ENCODE measurements at places on chromosomes 16 and 17.

GRCh38 chr16:51939378-51939871, 607.5 kb downstream of the TOX3 start:
- no peak for DNase-seq

DNA sequence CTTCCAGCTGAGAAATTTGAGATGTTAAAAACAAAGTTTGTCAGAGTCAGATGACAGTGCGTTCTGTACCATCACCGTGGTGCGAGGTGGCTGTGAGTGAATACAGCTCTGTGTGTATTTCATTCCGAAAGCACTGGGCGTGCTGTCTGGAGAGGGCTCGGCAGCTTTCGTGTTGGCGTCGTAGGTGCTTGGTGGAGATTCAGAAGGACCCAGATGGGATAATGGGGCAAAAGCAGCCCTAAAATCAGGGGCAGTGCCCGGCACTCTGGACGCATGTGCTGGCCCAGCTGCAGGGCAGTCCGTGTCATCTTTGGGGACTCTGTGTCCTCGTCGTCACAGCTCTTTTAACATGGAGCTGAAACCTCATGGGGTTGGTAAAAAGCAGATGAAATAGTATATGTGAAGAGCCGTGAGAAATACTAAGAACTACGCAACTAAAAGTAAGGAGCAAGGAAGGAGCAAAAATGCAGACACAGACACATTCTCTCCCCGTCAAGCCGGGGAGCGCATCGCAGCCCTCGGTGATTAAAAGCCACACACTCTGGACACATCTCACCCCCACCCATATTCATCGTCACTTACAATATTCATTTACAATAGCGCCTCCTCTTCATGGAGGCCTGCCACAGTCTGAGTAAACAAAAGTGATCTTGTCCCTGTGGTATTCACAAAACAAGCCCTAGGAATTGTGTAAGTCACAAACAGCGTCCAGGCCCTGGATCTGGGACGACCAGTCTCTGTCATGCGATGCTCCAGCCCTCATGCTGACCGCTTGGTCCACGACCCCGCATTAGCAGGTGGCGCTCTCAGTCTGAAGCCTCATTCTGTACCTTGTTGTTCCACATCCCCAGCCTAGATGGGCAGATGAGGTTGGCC, 206.7 kb downstream of the RPTOR start:
- peak; percentile 31 for DNase-seq

DNA sequence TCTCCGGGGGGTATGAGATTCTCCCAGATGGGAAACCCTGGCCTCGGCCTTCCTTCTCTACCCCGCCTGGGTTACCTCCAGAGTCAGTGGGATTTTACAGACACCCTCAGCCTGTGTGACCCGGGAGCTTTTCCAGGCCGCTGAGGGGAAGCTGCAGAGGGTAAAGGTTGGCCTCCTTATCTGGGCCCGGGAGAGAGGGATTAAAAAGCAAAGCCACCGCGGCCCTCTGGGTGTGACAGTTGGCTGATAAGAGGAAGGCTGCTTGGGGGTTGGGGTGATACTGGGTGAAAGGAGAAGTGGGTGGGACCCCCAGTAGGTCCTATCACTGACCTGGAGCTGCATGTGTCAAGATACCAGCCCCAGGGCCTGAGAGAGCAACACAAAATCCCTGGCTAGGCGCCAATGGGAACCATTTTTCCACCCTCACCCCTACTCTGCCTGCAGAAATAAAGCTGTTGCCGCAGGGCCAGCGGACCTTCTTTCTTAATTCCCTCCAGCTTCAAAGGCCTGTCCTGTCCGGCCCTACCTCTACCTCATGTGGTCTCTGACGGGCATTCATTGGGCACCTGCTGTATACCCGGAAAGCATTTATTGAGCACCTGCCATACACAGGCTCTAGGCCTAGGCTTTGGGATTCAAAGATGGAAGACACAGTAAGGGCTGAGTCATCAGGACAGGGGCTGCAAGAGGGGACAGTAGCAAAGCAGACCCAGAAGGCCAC, 77.6 kb upstream of the GSE1 start:
- no peak for DNase-seq

GRCh38 chr17:29086628-29087332, 43.8 kb downstream of the PIPOX start:
- peak; percentile 52 for DNase-seq

DNA sequence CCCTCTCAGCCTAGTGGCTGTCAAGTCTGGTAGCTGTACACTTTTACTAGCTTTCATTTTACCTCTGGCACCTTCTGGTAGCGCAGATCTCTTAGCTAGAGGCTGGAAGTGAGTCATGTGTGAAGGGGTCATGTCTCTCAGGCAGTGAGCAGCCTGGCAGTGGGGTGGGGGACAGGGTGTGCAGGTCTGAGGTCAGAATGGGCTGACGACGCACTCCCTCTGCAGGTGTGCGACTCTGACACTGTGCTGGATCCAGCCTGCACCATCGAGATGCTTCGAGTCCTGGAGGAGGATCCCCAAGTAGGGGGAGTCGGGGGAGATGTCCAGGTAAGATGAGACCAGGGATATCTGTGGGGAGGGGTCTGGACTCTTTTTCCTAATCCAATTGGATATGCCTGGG, 7.8 kb downstream of the HAS3 start:
- no peak for DNase-seq

DNA sequence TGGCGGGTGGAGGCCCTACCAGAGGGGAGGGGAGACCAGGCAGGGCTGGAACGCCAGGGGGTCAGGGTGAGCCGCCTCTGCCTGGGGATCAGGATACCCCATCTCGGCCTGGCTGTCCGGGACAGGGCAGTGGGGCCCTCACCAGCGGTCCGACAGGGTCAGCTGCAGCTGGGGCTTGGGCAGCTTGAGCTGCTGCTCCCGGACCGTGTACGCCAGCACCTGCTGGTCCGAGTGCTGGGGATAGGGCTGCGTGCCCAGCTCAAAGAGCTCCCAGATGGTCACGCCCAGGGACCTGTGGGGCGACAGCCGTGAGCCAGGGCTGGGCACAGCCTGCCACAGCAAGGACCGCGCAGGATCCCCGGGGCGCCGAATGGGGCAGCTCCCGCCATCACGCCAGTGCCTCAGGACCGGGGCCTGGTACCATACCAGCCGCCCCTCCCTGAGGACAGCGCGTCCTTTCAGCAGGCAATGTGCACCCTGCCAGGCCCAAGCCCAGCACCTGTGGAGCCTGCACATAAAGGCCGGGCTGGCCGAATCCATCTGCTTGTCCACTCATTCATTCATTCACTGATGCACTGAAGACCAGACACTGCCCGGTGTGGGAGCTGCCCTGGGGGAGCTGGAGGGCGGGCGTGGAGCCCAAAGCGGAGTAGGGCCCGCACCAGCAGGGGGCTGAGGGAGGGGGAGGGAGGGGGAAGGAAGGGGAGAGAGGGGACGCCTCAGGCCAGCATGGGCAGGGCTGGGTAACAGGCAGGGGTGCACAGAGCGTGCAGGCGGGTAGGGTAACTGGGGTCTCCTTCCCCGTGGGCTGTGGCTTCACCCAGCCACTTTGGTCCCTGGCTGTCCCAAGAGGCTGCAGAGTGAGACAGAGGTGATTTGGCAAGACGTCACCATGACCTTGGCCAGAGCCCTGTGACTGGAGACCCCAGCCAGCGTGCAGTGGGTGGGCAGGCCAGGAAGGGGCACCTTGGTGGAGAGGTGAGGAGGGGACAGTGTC, 42.0 kb upstream of the PVALEF start:
- DNase-seq: no peak

DNA sequence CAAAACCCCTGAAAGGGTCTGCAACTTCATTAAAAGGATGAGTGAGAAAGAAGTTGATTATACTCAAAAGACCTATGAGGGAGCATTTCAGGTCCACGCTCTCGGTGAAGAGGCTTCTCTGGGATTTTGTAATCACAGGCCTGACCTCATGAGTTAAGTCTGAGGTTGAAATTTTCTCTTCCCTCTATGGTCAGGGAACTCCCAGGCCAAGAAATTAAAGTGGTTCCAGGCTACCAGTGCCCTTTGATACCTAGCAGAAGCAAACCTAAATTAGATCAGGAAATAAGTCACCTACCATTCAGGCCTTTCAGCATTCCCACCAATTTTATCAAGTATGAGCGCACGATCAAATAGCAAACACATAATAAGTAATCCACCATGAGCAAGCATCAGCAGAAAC, 27.9 kb downstream of the MBTD1 start:
- peak; percentile 24 for DNase-seq

- DNase-seq: peak; percentile 74
Observed at GRCh38 chr17:49822829-49823228, 25.0 kb downstream of the TAC4 start.

GRCh38 chr17:81428121-81428515, 32.9 kb downstream of the BAHCC1 start:
- no peak for DNase-seq

GRCh38 chr16:55821210-55821609, 11.7 kb downstream of the CES1 start:
- no peak for DNase-seq

- no peak for DNase-seq
Observed at GRCh38 chr17:14161419-14161818, 75.2 kb downstream of the CDRT15 start.

DNA sequence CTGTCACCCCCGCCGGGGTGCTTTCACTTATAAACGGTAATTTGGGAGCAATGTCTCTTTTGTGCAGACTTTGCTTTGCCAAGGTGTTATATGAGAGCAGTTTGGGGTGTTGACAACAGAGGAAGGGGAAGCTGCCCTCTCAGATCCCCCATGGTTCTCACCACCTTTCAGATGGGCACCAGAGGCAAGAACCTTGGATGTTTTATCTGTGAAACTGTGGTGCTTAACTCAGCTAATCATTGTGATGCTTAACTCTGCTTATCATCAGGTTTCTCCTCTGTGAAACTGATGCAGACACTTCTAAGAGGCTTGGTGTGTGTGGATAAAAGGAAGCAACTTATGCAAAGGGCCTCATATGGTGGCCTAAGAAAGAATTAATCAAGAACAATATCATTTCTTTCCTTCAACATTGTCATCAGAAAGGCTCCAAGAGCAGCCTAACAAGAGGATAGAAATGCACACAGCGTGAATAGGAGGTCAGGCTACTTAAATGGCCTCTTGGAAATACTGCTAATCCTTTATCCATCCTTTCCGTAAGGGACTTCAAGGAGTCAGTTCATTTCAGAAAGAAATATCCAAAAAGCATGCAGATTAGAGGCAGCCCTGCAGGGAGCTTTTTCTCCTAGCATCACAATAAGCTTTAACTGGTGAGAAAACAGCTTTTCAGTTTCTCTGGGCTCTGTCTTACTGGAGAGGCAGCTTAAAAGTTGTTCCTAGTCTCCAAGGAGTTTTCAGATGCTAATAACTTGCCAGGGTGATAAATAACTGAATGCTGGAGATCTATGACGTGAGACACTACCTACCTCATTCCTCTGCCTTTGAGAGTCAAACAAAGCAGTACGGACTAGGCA, 55.1 kb upstream of the CLEC3A start:
- DNase-seq: no peak

GRCh38 chr17:80696456-80696855, 151.8 kb downstream of the RPTOR start:
- no peak for DNase-seq

DNA sequence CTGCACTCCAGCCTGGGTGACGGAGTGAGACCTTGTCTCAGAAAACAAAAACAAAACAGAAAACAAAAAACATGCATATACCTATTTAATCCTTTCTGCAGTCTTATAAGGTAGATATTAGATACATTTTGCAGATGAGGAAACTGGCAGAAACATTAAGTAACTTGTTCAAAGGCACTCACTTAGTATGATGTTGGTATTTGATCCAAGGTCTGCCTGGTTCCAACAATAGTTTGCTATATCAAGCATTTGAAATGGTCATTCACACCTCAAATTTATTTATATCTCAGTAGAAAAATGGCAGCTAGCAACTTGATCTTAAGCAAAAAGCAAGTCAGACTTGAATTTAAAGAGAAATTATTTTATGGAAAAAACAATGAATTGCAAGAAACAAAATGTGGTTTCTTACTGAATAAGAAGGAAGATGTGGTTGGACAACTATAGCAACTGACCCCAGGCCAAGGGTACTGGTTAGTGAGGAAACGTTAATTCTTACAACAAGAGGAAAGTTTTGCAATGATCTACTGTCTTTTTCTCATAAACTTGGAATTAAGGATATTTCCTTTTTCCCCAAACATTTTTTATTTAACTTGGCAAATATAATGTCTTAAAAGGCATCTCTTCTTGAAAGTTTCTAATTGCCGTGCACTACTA, 19.7 kb downstream of the DHRS7B start:
- no peak for DNase-seq

- DNase-seq: no peak
Observed at GRCh38 chr16:8278031-8278580, 312.2 kb downstream of the TMEM114 start.

GRCh38 chr17:21286066-21286770, 1.7 kb downstream of the MAP2K3 start:
- DNase-seq: peak; percentile 99

GRCh38 chr17:82389379-82389778, 17.8 kb downstream of the UTS2R start:
- no peak for DNase-seq

GRCh38 chr17:5715478-5715877, 131.2 kb upstream of the NLRP1 start:
- DNase-seq: no peak

DNA sequence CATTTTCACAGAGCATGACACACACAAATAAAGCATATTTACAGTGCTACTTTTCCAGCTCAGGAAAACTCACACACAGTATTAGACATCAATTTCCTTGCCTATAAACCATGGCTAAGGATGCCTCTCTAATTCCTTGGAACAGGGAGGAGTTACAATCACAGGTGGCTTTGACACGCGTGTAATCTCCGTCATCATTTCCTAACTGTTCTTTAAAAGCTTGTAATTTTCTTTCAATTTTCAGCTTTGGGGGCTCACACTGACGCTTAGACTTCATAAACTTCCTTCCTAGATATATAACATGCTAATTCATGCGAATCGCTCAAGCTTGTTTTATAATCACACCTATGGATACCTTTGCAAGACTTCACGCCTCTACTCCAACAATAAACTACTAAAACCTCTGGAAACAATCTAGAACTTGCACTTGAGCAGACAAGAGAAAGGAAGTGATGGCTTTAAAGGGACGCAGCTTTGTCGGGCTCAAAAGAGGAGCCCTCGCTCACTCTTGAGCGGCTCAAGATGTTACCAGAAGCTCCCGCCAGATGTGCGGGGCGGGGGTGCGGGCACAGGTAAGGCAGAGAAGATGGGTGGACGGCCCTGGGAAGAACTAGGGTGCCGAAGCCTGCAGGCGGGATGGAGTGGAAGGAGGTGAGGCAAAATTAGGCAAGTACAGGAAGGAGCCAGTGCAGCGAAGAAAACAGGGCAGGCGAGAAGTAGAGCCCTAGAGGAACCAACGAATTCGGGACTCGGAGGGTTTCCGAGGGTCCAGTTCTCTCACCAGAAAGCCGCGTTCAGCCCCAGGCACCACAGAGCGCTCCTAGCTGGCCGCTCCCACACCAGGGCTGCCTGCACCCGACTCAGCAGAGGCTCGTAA, 631 bp downstream of the RETREG3 start:
- DNase-seq: peak; percentile 3

DNA sequence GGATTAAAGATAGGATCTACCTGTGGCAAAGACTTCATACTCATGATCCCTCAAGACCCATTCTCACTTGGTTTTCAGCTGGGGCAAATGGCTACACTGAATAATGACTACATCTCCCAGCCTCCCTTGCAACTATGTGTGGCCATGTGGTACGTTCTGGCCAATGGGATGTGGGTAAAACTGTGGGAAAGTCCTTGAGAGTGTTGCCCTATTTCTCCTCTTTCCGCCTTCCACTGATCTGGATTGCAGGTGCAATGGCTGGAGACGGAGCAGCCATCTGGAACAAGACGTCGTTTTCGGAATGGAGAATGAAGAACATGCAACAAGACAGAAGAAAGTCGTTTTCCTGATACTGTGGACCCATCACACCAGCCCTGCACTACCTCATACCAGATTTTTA, 48.5 kb downstream of the HAPSTR1 start:
- peak; percentile 62 for DNase-seq

Data from amniotic epithelial cell (primary cell).